T-helper 17 cell (primary cell): ENCODE measurements at places on chromosomes 3 and 15. TPM values are rescaled to one million over a fixed set of nuclear protein-coding genes. Genes with fewer than 3 reads are reported as not detected.

- DNase-seq, result no peak
Observed at GRCh38 chr3:177149106-177149505, 48.2 kb downstream of the TBL1XR1 start.

DNA sequence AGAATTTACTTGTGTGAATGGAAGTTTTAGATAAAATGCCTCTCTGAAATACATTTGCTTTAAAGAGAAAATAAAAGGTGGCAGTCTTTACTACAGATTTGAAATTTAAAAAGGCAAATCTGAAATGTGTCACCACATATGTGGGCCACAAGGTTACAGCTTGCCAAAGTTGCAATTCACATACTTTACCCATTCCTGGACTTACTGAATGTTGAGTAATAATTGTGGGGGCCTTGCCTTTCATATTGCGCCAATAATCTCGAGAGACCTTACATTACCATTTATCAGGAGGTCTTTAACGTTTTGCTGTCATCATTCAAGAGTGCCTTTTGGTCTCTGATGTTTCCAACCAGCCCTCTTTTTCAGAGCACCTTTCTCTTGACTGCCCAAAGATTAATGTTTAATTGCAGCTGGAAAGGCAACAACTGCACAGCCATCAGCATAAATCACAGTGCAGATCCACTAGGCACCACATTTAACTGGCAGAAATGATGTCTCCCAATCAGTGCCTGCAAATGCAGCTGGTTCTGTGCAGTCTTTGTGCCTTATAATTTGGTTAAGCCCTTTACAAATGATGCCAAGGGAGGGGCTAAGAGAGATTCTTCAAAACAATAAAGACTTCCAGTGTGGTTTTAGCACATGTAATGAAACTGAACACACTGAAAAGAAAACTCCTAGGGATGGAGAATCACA, 206.8 kb downstream of the MAGI1 start:
- DNase-seq, result no peak

GRCh38 chr3:134029734-134030378, at the start of gene SLCO2A1:
Gene SLCO2A1, minus strand, starts transcription at chr3:134029925. Its CDS starts 123 bp downstream, at chr3:134029802.
- no peak for DNase-seq

DNA sequence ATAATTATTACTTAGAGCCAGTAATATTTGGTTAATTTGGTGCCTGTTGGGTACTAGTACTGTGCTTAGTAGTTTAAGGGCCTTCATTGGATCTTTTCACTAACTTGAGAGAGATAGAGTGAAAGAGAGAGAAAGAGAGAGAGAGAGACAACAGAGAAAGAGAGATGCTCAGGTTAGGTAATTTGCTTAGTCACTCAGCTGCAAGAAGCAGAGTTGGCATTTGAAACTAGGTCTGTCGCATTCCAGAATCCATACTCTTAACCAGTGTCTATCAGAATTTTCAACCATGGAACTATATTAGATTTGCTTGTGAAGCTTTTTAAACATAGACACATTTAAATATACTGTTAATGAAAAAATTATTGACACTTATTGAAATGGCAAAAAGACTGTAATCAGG, 31.1 kb upstream of the NUDT16 start:
- no peak for DNase-seq

DNA sequence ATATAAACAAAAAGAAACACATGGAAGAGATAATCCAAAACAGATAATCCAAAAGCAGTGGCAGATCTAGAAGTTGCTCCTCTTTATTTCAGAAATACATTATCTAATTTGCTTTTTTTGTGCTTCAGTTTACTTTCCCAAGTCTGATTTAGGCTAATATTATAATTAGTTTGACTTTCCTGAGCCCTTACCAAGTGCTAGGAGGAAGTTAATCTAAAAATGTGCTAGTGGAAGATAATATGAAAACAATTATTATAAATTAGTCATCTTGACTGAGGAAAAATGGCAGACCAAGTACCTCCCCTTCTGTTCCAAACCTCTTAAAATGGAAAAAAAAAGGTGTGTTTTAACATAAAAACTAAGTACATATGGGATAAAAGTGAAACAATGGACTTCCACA, 17.5 kb downstream of the SLC9A9 start:
- DNase-seq, result no peak

GRCh38 chr15:72369964-72370363, 5.8 kb downstream of the HEXA start:
- DNase-seq, result no peak

The TMEM87A gene
- 54.7 TPM for total RNA-seq

The ECE2 gene
- total RNA-seq, result not detected
